ENCODE measurements at places on chromosomes 6 and 20.

GRCh38 chr6:107684996-107685395, 139.1 kb downstream of the SCML4 start:
- DNase-seq = no peak

DNA sequence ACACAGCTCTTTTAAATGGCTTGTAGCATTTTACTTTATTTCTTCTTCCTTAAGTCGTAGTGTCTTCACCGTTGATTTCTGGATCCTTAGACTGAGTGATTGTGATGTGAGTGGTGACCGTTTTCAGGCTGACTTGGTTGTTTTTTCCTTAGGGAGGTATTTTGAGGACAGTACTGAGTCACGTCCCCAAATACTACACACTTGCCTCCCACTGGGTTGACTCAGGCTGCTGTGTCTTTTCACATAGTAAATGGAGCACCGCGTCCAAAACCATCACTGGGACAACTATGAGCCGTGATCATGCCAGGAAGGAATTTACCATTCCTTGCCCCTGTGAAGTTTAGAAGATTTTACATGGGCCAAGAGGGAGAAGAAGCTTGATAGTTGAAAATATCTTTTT, 174.1 kb downstream of the FARS2 start:
- no peak for DNase-seq

GRCh38 chr6:52984247-52984646, 10.8 kb downstream of the GSTA4 start:
- no peak for DNase-seq

DNA sequence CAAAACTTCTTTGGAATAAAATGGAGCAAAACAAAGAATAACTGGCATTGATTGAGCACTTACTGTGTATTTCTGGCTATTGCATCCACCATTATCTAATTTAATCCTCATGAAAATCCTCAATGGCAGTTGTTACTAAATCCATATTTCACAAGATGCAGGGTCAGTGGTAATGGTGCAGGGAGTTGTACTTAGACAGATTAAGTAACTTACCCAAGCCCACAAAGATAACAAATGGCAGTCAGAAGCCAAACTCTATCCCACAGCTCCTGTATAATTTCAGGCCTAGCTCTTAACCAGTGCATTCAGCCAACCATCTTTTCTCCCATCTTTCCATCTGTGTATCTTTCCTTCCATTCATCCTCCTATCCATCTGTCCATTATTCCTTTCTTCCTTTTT, 29.3 kb upstream of the SSTR4 start:
- DNase-seq = no peak

DNA sequence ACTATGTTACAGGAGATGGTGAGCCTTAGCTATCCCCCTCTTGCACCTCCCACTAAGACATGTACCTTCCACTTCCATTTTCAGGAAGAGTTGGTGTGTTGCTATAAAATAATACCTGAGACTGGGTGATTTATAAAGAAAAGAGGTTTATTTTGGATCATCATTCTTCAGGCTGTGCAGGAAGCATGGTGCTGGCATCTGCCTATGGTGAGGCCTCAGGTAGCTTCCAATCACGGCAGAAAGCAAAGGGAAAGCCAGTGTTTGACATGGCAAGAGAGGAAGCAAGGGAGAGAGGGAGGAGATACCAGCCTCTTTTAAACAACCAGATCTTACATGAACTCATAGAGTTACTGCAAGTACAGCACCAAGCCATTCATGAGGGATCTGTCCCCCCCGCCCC, 32.2 kb downstream of the GSS start:
- DNase-seq = no peak

DNA sequence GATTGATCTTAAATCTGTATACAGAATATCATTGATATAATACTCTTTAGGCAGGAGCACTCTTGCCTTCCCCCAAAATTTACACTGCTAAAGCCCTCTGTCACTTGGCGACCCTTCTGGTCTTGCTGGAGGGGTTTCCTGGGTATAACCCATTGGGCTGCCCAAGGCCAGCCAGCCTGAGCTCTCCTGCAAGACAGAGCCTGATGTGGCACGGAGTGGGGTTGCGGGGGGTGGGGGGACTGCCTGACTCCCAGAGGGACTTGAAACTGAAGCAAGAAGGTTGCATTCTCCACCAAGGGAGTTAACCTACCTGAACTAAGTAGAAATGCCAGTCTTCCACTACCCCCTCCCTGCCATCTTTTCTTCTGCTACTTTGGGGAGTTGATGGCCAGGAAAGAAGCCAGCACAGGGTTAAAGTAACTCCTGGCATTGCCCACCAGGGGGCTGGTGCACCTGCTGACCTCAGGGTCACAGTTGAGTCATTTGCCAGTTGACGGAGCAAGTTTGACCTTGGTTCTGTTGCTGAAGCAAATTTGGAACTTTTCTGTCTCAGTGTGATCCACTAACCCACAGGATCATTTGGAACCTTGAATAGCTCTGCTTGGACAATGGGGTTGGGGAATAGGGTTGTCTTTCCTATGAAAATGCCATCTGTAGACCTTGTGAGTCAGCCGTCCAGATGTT, 79.4 kb downstream of the ASXL1 start:
- DNase-seq = no peak

DNA sequence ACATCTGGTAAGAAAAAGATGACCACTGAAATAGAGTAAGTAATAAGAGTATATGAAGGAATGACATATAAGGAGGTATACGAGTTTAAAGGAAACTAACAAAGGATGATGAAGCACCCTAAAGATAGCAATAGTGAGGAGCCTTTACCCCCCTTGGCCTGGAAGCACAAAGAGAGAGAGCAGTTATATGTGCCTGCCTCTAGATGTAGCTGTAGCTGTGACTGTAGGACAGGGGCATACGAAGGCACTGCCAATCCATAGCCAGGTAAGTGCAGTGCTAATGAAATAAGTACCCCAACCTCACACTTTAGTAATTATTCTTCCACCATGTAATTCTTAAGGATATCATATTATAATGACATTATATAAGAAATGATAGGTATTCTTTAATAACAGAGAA, 90.1 kb upstream of the FKBP1C start:
- no peak for DNase-seq

GRCh38 chr6:110681543-110682459, 133.5 kb downstream of the CDK19 start:
- DNase-seq = no peak

All from anterior cingulate cortex (tissue), 58 donors.